ENCODE measurements at places on chromosomes 11 and 22. TPM values are rescaled to one million over a fixed set of nuclear protein-coding genes. Genes with fewer than 3 reads are reported as not detected.

Gene NNMT
- total RNA-seq, result 2.4 TPM

GRCh38 chr22:36385491-36386350 lies 2.0 kb downstream of the MYH9 start:
- peak overlapping the region; percentile 99 for H3K27ac ChIP-seq
- peaks cover 26% of the 10 kb centered on the region for H3K4me1 ChIP-seq
- peaks cover 7% of the 10 kb centered on the region for H3K36me3 ChIP-seq
- H3K4me3 ChIP-seq, result peak overlapping the region; percentile 90

DNA sequence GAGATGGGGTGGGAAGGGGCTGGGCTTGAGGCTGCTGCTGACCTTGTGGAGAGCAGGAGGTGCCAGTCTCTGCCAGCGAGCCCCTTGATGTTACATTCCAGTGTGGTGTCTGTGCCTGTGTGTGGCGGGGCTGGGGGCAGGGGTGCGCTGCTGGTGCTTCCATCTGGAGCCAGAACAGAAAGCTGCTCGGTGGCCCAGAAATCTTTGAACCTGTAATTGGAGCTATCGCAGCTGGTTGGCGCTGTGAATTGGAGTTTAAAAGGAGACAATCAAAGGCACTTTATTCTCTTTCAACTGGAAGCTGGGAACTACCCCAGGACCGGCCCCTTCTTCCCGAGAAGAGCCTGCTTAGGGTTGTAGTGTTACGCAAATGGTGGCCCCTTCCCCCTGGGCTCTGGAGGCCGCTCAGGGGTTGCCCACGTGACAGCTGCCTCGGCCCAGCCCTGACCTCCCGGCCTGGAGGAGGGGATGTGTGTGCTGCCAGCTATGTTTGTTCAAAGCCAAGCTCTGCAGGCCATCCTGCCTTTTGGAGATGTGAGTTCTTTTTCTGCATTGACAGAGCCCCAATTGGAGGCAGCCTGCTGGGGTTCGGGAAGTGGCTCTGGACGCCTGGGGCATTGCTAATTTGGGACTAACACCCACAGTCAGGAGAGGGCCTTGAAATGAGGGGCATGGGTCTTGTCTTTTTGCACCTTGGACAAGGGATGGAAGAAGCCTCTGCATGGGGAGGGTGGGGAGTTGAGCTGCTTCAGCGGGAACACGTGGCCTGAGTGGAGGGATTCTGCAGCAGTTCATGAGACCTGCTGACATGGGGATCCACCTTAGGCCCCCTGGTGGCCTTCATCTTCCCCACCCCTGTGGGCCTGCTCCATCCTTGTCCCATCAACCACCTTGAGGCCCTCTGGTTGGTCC lies 14.0 kb upstream of the ARSA start:
- peak overlapping the region; percentile 37 for H3K27ac ChIP-seq
- no peak overlapping the region for H3K4me3 ChIP-seq
- peaks cover 9% of the 10 kb centered on the region for H3K4me1 ChIP-seq
- peaks cover 3% of the 10 kb centered on the region for H3K27me3 ChIP-seq

DNA sequence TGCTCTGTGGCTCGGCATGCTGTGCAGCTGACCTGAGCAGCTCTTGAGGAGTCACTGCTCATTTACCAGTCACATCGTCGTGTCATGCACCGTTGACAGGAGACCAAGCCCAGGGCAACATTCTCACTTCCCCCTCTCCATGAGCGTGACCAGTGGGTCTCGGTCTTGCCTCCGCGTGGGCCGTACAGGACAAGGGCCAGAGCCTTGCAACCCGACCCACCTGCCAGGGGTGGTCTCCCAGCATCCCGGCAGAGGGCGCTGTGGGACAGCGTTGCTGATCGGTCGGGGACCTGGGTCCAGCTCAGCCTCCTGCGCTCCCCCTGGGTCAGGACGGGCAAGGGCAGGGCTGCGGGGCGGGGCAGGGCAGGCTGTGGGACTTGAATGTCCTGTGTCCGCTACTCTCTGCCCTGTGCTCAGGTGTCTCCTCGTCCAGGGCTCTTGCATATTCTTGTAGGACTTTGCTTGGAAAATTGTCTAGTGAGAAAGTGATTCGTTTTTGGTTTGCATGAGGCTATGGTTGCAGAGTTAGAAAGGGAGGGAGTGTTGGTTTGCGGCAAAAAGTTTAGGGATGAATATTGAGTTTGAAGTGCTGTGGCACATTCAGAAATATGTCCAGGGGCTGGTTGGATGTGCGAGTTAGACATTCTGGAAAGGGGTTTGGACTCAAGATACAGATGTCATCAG lies 16.2 kb downstream of the EIF4G2 start:
- H3K27me3 ChIP-seq, result peaks cover 28% of the 10 kb centered on the region
- DNase-seq, result peak; percentile 94
- peaks cover 3% of the 10 kb centered on the region for H3K4me1 ChIP-seq
- H3K4me3 ChIP-seq, result no peak overlapping the region
- H3K27ac ChIP-seq, result no peak overlapping the region
- H3K36me3 ChIP-seq, result peaks cover 17% of the 10 kb centered on the region

DNA sequence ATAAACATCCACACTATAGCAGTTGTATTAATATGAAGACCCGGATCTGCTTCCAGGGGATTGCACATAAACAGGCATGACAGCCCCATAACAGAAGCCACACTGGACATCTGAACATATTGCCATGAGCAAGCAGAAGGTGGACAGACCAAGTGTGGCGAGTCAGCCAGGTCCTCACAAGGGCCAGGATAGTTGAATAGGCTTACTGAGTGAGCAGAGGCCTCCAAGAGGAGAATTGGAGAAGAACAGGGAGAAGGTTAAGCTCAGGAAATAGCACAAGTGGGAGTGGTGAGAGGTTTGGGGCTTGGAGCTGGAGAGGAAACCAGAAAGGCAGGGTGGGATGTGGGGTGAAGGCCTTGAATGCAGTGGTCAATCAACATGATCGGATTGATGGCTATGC lies 10.8 kb downstream of the SLC35C1 start:
- no peak for DNase-seq
- H3K36me3 ChIP-seq, result no peaks in the 10 kb centered on the region
- H3K4me3 ChIP-seq, result no peak overlapping the region
- no peaks in the 10 kb centered on the region for H3K27me3 ChIP-seq

- H3K36me3 ChIP-seq, result no peaks in the 10 kb centered on the region
- H3K4me3 ChIP-seq, result no peak overlapping the region
- H3K27me3 ChIP-seq, result peaks cover 6% of the 10 kb centered on the region
- no peak for DNase-seq
- no peak overlapping the region for H3K27ac ChIP-seq
- H3K4me1 ChIP-seq, result no peaks in the 10 kb centered on the region
These were observed 51.8 kb downstream of the FDX1 start for GRCh38 chr11:110481523-110481922.

GRCh38 chr11:64351136-64351631 lies 7.8 kb upstream of the RPS6KA4 start:
- H3K27me3 ChIP-seq, result no peaks in the 10 kb centered on the region
- no peaks in the 10 kb centered on the region for H3K4me1 ChIP-seq
- no peaks in the 10 kb centered on the region for H3K36me3 ChIP-seq
- H3K4me3 ChIP-seq, result no peak overlapping the region

DNA sequence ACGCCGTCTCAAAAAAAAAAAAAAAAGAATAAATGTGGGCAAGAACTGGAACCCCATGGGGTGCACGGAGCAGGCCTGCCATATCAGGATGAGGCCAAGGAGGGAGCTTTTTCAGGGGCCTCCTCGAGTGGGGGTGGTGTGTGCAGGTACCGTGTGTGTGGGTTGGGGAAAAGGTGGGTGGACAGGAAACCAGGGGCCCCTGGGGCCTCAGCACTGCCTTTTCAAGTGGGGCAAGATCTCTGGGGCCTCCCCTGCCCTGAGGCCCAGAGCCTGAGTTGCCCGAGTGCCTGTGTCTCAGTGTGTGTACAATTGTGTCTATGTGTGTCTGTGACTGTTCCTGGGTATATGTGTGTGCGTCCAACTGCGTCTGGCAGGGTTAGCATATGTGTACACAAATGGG lies 23.8 kb downstream of the TEF start:
- no peak overlapping the region for H3K4me3 ChIP-seq
- H3K27ac ChIP-seq, result no peak overlapping the region
- peaks cover 3% of the 10 kb centered on the region for H3K4me1 ChIP-seq
- no peaks in the 10 kb centered on the region for H3K27me3 ChIP-seq

DNA sequence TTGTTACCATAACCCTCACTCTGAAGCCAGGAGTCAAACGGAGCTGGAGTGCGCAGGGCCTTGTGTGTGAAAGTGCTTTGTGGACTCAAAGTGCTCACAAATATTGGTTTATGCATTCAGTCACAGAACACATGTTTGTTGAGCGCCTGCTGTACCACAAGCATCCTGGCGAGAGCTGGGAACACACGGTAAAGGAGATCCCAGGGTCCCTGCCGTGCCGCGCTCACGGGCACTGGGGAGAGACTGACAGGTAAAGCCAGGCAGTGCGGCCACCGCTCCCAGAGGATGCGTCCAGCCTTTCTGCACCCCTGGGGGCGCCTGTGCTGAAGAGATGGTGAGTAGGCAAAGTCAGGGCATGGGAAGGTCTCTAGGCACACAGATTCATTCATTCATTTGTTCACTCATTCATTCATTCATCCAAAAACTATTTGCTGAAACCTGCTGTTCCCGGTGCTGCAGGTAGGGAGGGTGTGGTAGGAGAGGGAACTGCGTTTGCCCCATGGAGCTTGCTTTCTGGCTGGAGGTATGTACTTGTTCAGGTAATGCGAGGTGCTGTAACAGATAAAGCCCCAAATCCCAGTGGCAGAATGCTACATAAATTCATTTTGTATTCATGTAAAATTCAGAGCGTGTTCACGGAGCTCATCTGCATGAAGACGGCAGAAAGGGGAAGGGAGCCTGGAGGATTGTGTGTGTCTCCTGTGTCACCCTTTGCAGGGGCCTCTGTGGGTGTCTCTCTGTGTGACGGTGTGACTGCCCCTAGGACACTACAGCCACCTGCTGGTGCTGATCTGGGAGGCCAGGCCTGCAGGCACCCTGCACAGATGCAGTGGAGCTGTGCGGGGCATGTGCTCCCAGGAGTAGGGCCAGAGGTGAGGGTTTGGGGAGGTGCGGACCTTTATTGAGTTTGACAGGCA lies 167.0 kb upstream of the B3GAT1 start:
- H3K27me3 ChIP-seq, result peaks cover 23% of the 10 kb centered on the region
- H3K4me1 ChIP-seq, result peaks cover 16% of the 10 kb centered on the region
- no peaks in the 10 kb centered on the region for H3K36me3 ChIP-seq
- no peak for DNase-seq
- H3K4me3 ChIP-seq, result no peak overlapping the region

Measured in progenitor cell of endocrine pancreas (in vitro differentiated cells).